ENCODE measurements at places on chromosomes 12 and 14.

DNA sequence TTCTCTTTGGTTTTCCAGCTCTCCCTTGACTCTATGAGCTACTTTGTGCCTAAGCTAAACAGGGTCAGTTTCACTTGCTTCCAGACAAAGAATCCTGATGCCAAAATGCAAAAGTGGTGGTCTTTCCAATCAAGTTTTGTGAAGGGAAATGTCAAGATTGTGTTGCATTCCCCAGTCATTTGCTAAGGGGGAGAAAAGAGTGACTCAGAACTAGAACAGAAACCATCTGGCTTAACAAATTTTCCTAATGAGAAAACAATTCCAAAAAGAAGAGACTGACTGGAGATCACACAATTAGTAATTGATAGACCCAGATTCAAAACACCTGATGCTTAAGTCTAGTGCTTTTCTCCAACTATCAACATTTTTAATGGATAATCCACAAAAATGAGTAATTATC, 235.1 kb upstream of the DIO2 start:
- DNase-seq, result no peak

- no peak for DNase-seq
Observed at GRCh38 chr12:53160673-53161072, 19.8 kb upstream of the ZNF740 start.

- DNase-seq, result no peak
Observed at GRCh38 chr12:106115440-106115839, 23.3 kb downstream of the NUAK1 start.

DNA sequence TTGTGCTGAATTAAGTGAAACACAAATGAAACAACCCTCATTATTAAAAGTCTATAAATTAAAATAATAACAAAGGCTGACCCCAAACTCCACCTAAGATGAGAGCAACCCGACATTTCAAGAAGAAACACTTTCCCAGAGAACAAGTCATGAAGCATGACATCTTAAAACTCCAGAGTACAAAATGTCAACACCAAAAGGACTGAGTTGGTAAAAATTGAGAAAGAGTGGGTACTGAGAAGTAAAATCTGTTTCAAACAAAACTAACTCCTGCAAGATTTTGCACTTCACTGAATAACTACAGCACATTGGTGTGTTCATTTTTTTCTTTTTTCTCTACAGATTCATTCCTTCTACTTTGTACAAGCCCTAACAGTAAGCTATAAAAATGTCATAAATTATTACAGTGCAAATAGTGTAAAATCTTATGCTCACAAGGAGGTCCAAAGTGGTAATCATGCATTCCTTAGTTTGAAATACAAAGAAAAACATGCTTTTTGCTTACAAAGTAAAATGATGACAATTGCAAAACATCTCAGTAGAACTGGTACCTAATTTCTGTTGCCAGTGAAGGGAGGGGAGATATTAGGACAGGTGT, 31.8 kb downstream of the SLC35F4 start:
- no peak for DNase-seq

GRCh38 chr14:61899497-61899896, 137.3 kb downstream of the SNAPC1 start:
- no peak for DNase-seq
